ENCODE measurements at places on chromosomes 6 and 20.

- DNase-seq: peak; percentile 92
Measured at GRCh38 chr6:158654498-158654897, 4.6 kb downstream of the SYTL3 start.

DNA sequence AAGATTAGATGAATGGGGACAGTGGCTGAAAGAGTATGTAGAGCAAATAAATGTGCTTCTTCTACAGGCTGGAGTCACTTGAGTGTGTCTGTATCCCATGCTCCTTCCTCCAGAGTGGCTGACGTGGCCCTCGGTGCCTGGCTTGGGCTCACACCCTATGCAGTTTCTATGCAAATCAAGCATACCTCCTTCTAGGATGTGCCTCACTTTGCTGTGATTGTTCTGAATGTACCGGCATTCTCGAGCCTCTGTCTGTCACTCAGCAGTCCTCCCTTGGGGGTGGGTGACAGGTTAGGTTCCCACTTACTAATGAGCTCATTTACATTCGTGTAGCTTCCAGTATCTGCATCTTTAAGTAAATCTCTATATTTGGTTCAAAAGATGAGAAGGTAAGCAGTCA lies 55.1 kb upstream of the HDDC2 start:
- no peak for DNase-seq

DNA sequence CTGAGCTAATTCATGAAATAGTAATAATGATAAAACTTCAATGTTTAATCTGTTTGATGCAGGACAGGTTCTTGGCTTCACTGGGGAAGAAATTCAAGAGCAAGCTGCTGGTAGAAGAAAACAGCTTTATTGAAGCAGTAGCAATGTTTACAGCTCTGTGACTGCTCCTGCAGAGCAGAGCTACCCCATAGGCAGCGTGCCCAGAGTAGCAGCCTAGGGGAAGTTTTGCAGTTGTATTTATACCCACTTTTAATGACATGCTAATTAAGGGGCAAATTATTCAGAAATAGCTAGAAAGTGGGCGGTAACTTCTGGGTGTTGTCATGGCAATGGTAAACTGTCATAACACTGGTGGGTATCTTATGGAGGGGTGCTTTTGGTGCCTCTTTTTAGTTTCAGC lies 518.0 kb downstream of the RFPL4B start:
- DNase-seq: no peak

DNA sequence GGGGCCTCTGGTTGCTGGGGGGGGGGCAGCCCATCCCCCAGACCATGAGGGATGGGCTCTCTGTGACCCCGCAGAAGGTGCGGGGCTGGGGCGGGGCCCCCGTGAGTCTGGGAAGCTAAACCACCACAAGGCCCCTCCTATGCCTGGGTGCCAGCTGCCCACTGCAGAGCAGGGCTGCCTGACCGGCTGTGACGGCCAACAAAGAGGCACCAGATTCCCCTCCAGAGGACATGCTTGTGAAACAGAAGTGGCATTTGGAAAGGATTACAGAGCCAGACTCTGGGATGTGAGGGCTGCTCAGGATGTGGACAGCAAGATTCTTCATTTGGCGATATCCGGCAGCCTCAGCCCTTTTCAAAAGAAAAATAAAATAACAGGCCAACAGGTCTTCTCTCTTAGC lies 16.5 kb upstream of the NTSR1 start:
- no peak for DNase-seq

GRCh38 chr6:19325335-19325789 lies 511.8 kb upstream of the ID4 start:
- DNase-seq: no peak

DNA sequence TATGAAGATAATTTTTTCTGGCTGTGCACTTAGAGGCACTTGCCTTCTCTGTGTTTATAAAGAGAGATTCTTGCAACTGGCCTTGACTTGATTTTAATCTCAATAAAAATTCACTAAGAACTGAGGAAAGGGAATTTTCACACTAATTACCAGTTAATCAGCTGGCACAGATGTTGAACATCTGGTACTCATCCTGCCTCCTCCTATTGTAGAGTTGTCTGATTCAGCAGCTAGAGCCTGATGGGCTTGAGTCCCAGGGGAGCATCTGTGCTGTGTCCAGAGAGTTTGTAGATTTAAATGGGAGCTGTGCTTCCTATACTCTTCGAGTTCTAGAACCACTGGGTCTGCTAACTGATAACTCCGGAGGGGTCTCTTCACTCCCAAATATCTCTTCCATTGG lies 284.4 kb upstream of the RNF24 start:
- no peak for DNase-seq

- no peak for DNase-seq
Measured at GRCh38 chr6:20946022-20946421, 411.8 kb downstream of the CDKAL1 start.

DNA sequence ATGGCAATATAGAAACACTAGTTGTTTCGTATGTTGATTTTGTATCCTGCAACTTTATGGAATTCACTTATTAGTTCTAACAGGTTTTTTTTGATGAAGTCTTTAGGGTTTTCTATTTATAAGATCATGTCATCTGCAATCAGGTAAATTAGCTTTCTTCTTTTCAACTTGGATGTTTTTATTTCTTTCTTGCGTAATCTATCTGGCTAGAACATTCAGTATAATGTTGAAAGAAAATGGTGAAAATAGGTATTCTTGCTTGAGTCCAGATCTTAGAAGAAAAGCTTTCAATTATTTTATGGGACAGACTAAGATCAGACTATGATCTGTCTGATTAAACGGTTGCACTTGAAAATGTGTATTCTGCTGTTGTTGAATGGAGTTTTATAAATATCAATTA lies 820.8 kb upstream of the ADGRB3 start:
- no peak for DNase-seq

GRCh38 chr6:6556161-6556737 lies 32.3 kb upstream of the LY86 start:
- no peak for DNase-seq

GRCh38 chr20:2564406-2564805 lies 28.0 kb downstream of the TMC2 start:
- DNase-seq: no peak

DNA sequence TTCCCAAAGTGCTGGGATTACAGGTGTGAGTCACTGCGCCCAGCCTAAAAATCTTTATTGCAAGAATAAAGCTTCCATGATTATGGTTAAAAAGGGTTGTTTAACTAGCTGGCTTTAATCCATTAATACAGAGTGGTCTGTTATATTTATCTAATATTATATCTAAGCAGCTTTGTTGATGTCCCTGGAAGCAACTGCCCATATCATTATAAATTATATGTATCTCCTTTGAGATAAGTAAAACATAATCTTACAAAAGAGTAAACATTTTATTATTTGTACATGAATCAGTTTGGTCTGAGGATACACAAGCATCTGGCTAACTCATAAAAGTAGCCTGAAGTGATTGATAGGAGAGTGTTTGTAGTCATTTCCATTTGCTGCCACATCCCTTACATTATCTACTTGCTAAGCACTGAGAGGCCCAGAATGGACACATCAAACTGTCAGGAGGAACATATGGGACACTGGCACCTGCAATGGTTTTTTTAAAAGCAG lies 46.9 kb downstream of the TRAF3IP2 start:
- DNase-seq: no peak

GRCh38 chr6:167469101-167469500 lies 144.2 kb downstream of the TTLL2 start:
- no peak for DNase-seq

GRCh38 chr6:44500074-44500473 lies 112.6 kb downstream of the CDC5L start:
- DNase-seq: no peak

- DNase-seq: no peak
Measured at GRCh38 chr6:160132297-160132637, 10.7 kb downstream of the SLC22A1 start.

DNA sequence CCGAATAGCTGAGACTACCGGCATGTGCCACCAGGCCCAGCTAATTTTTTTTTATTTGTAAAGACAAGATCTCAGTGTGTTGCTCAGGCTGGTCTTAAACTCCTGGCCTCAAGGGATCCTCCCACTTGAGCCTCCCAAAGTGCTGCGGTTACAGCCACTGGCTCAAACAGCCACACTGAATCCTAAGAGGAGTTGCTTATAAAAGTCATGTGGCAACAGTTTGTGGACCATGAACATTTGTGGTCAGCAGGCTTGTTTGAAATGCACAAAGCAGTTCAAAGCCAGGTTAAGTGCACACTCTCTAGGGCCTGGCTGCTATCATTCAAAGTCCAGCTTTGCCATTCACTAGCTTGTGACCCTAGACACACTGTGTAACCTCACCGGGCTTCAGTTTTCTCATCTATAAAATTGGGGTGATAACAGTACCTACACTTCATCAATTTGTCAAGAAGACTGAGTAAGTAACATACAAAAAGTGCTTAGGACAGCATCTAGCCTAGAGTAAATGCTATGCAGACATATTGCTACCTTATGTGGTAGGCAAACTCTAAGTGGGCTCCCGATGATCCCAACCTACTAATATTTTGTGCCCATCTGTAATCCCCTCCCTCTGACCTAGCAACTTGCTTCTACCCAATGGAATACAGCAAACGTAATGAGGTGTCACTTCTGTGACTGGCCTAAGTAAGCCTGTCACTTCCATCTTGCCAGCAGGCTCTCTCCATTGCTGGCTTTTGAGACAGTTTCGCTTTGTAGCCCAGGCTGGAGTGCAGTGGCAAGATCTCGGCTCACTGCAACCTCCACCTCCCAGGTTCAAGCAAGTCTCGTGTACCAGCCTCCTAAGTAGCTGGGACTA lies 122.9 kb downstream of the ZMYND8 start:
- DNase-seq: no peak
